ENCODE measurements at places on chromosomes 2 and 18. TPM values are rescaled to one million over a fixed set of nuclear protein-coding genes. Genes with fewer than 3 reads are reported as not detected.

GRCh38 chr2:121281107-121281506 lies 3.9 kb downstream of the TFCP2L1 start:
- no peak for DNase-seq
- no peaks in the 10 kb centered on the region for H3K27me3 ChIP-seq
- no peaks in the 10 kb centered on the region for H3K4me1 ChIP-seq
- H3K4me3 ChIP-seq: no peak overlapping the region
- H3K36me3 ChIP-seq: no peaks in the 10 kb centered on the region

IL36A gene
- not detected for total RNA-seq

GRCh38 chr2:235498946-235499812 lies 5.3 kb downstream of the AGAP1 start:
- no peak for DNase-seq
- peaks cover 5% of the 10 kb centered on the region for H3K27me3 ChIP-seq
- no peaks in the 10 kb centered on the region for H3K36me3 ChIP-seq
- H3K4me1 ChIP-seq: peaks cover 6% of the 10 kb centered on the region

DNA sequence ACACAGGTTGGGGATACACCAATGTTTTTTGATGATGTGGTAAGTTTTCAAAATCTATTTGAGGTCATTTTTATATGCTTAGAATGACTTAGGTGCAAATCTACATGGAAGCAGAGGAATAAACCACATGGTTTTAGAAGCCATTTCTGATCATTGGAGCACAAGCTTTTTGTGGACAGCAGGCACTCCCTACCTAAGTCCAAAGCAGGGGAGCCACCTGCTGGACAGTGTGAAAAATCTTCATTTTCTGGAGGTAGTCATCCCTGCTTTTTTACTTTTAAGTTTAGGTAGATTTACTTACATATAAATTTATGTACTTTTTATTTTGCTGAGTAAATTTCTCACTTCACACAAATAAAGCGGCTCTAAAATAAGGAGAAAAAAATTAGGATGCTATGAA lies 323.2 kb downstream of the PLCL1 start:
- peak; percentile 39 for DNase-seq
- H3K4me3 ChIP-seq: no peak overlapping the region
- no peaks in the 10 kb centered on the region for H3K36me3 ChIP-seq

- no peak for DNase-seq
- no peak overlapping the region for H3K4me3 ChIP-seq
- H3K27me3 ChIP-seq: no peaks in the 10 kb centered on the region
- peaks cover 92% of the 10 kb centered on the region for H3K4me1 ChIP-seq
Observed at GRCh38 chr2:8481463-8482009, 200.3 kb upstream of the ID2 start.

GRCh38 chr2:145495590-145495989 lies 975.7 kb upstream of the ZEB2 start:
- H3K27ac ChIP-seq: no peak overlapping the region
- DNase-seq: no peak
- H3K27me3 ChIP-seq: no peaks in the 10 kb centered on the region
- no peak overlapping the region for H3K4me3 ChIP-seq
- H3K4me1 ChIP-seq: no peaks in the 10 kb centered on the region

GRCh38 chr2:206023183-206023582 lies 62.8 kb downstream of the INO80D start:
- no peak overlapping the region for H3K27ac ChIP-seq
- peaks cover 19% of the 10 kb centered on the region for H3K36me3 ChIP-seq
- H3K4me1 ChIP-seq: no peaks in the 10 kb centered on the region
- H3K4me3 ChIP-seq: no peak overlapping the region

NPPC gene
- not detected for total RNA-seq

PRSS56 gene
- total RNA-seq: not detected

All from CD4-positive, alpha-beta memory T cell (primary cell).